Activated naive CD8-positive, alpha-beta T cell treated with anti-CD3 and anti-CD28 coated beads, Interleukin-2, amount 10 ng/mL, durations not matched to agents 7 days and 5 days (primary cell): ENCODE measurements at places on chromosomes 7 and 10. TPM values are rescaled to one million over a fixed set of nuclear protein-coding genes. Genes with fewer than 3 reads are reported as not detected.
A peak's percentile ranks its signal among the peaks of the same experiment; 100 is the strongest.

The CRHR2 gene
- total RNA-seq, result not detected

The ATRNL1 gene
- total RNA-seq, result not detected

The CDHR3 gene
- 6.7 TPM for total RNA-seq

The PRPS1L1 gene
- not detected for total RNA-seq

The ANXA7 gene
- 88.9 TPM for total RNA-seq

The FRMD4A gene
- 0.88 TPM for total RNA-seq

The UPK3BL2 gene
- 20.7 TPM for total RNA-seq

The HOXA4 gene
- total RNA-seq, result 0.53 TPM

GRCh38 chr10:86345859-86346798 is 20.5 kb downstream of the GRID1 start:
- peak; percentile 9 for DNase-seq

DNA sequence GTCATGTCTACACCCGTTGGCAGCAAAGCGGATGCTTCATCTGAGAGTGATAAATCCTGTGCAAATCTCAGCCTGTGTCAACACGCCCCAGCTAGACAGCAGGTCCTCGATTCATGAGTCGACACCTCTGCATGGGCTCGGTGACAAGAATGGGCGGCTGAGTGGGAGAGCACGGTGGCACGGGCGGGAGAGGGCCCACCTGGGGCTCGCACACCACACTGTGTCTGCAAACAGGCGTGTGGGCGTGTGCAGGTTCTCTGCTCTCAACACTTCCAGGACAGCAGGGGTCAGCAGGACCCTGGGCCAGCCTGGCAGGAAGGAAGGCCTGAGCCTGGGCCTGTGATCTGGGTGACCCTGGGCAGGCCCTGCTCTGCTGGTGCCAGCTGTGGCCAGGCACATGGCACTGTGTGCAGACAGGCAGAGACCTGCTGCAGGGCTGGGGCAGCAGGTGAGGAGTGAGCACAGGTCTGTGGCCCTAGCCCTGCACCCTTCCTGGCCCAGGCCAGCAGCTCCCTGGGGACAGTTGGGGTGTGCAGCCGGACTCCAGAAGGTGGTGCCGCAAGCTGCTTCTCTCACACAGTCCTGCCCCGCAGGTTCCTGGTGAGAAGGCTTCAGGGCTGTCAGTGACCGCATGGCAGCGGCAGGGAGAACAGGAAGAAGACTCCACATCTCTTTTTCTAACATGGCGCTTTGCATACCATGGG is 216.4 kb downstream of the ELFN1 start:
- DNase-seq, result no peak

- no peak for DNase-seq
These were observed 18.9 kb upstream of the SUV39H2 start for GRCh38 chr10:14859775-14860174.

DNA sequence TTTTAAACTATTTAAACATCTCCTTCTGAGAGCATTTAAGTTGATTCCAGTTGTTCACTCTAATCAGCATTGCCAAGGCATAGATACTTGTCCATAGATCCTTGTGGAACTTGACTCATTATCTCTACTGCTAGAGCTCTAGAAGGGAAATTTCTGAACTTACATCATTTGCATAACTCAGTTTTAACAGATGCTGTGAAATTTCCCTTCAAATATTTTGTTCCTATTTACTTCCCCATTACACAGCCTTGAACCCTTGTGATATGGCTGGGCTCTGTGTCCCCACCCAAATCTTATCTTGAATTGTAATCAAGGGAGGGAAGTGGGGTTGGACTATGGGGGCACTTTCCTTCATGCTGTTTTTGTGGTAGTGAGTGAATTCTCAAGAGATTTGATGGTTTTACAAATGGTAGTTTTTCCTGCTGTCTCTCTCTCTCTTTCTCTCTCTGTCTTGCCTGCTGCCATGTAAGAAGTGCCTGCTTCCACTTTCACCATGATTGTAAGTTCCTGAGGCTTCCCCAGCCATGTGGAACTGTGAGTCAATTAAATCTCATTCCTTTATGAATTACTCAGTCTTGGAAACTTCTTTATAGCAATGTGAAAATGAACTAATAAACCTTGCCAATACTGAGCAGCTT is 25.4 kb downstream of the INSIG1 start:
- DNase-seq, result no peak

GRCh38 chr10:119243488-119243887 is 36.1 kb downstream of the GRK5 start:
- DNase-seq, result no peak

DNA sequence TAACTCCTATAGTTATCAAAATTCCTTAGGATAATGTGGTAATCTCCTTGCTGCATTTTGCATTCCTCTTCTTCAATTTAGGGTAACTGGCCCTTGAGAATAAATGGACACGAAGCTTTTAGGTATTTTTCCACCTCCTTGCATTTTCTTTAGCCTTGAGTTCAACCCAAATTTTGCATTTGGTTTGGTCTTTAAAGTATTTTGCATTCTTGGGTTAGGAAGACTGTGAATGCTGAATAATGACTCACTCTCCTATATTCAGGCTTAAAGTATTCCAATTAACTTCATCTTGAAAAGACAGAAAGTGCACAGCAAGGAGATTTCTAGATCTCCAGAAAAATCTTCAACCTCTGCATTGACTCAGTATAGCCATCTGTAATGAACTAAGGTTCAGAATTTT is 47.3 kb downstream of the TFPI2 start:
- no peak for DNase-seq

DNA sequence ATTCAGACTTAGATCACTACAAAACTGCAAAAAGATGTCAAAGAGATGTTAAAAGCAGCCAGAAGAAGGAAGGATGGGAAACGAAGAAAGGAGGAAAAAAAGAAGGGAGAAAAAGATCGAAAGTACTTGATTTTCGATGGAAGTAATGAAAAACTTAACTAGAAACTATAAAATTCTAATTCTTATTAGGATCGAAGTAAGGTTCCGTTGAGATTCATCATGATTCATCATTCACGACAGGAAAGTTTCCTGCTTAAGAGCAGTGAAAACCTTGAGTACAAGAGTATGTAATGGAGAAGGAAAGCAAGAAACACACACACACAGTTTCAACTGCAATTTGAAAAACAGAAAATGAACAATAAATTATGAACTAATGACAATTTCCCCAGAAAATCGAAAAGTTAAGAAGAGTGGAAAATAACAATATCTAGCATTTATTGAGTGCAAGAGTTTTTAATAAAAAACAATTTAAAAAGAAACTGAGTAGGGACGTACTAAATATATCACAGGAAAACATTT is 1.1 kb upstream of the ING3 start:
- no peak for DNase-seq

DNA sequence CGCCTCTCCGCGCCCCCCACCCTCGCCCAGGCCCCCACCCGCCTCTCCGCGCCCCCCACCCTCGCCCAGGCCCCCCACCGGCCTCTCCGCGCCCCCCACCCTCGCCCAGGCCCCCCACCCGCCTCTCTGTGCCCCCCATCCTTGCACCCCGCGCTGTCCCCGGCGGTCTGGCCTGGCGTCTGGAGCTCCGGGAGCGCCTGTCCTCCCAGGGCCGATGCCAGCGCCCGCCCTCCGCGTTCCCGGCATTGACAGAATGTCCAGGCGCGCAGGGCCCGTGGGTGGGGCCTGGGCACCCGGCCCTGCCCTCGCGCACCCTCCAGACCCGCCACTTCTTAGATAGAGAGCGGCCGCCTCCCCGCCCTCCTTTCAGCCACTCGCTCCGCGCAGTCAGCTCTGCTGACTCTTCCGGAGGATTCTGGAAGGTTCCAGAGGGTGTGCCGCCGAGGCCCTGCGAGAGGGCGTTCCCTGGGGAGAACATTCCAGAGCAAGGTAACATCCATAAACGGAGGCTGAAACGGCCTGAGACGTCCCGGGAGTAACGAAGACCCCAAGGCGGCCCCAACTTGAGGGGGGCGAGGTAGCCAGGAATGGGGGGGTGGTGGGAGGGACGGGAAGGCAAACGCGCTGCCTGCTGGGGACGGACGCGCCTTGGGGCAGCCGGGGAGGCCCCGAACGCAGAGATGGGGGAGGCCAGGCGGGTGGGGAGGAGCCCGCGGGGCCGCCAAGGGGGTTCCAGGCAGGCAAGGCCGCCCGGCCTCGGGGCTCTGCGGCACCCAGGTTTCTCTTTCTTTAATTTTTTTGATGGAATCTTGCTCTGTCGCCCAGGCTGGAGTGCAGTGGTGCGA is 117.8 kb downstream of the DYNC2I1 start:
- DNase-seq, result no peak

DNA sequence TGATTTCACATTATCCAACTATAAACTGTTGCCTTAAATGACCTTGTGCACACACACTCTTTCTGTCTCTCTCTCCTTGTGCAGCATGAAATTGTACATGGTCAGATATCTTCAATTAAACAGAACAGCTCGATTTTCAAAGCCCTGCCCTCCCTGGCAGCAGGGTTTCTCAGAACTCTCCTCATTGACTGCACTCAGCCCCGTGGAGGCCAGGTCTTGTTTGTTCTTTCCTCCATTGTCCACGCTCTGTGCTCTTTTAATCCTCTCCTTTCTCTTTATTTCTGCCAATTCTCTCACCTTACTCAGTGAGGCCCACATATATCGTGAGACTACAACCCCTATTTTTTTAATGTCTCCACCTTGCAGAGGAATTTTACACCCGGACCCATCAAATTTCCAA is 175.9 kb upstream of the STK17A start:
- no peak for DNase-seq

- no peak for DNase-seq
These were observed 966.1 kb upstream of the SORCS1 start for GRCh38 chr10:108130575-108130974.

DNA sequence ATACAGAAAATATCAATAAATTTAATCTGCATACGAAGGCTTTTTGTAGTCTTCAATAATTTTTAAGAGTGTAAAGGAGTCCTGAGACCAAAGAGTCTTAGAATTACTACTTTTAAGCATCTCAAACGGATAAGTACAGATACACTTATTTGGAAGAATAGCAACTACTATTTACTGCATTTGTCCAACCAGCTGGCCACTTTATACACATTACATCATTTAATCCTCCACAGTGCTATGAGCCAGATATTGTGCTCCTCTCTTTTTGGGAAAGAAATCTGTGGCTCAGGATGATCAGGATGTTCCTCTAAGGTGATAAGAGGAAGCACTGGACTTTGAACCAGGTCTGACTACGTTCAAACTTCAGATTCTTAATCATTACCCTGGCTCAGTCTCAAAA is 588.6 kb upstream of the LRRTM3 start:
- DNase-seq, result no peak

- DNase-seq, result no peak
These were observed 130.0 kb downstream of the ICA1 start for GRCh38 chr7:8131694-8132605.

- DNase-seq, result no peak
These were observed 117.2 kb downstream of the PTPN20 start for GRCh38 chr10:47028466-47028865.
